ENCODE measurements at places on chromosomes 3 and 15.

DNA sequence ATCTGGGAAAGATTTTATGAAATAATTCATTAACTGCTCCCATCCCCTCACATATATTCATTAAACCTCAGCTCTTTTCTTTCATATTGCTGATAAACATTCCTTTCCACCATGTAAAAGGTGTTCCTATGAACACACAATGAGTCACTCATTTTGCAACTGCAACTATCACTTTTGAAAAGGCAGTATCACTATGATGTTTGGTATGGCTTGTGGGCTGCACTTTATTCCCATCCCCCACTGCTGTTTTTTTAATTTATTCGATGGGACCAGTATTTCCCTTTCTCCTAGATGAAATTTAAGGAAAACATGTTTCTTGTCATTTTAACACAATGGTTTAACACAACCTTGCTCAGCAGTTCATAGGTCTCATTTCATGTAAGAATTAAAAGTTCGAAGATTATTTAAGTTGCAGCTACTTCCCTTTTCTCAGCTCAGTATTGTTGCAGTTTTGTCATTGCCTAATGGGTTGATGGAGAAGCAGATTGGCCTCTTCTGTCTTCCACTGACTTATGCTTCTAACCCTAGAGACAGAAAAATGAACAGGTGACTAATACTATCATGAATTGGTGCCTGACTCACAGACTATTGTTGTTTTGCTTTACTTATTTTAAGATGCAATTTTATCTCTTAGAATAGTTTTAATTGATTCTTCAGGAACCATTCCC lies 280.3 kb downstream of the ZPLD1 start:
- no peak for DNase-seq

DNA sequence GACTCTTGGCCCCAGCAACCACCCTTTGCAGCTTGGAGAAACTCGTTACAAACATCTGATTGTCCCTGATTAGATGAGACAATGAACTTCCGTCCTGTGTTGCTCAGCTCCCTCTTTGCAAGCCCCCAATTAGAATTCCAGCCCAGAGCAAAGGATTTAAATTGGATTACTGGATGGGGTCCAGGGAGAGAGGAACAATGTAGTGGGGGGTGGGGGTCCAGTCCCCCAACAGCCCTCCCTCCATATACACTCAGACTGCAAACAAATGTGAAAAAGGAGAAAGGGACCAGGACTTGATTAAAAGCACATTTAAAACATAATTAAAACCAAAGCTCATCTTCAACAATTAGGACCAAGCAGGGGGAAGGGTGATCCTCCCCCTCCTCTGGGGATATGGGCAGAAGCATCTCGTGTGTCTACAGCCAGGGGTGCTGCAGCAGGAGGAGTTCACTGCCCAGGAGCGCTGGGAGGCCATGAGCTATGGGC lies 71.7 kb upstream of the TMEM115 start:
- DNase-seq = no peak

GRCh38 chr3:51388286-51389029 lies 2.6 kb upstream of the RBM15B start:
- no peak for DNase-seq

DNA sequence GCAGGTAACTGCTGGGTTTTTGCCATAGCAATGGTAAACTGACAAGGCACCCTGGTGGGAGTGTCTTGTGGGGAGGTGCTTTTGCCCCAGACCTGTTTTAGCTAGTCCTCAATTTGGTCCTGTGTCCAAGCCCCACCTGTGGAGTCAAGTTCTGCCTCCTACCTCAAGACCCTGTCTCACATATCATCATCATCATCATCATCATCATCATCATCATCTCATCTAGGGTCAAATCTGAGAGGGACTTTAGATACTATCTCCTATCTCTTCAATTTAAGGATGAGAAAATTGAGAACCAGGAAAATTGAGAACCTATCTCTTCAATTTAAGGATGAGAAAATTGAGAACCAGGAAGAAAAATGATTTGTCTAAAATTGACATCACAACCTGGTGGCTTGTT lies 9.9 kb downstream of the KNL1 start:
- DNase-seq = no peak

DNA sequence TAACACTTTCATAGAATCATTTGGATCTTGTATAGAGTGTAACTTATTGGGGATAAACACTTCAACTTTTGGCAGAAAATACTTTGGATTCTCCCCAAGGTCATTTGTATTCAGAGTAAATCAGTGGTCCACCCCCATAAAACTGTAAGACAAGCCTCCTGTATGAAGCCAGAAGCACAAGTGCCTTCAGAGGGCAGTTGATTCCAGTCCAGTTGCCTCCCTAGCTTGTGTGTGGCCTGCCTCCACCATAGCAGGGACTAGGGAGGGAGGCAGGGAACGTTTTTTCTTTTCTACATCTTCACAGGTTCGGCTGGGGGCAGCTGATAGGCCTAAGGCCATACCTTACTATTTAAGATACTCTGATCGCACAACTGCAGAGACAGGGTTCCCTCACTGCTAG lies 11.6 kb downstream of the GORASP1 start:
- DNase-seq = no peak

- DNase-seq = no peak
These were observed 330.7 kb upstream of the SLCO3A1 start for GRCh38 chr15:91522605-91523332.

- no peak for DNase-seq
These were observed 148.6 kb upstream of the MME start for GRCh38 chr3:154931484-154931883.

GRCh38 chr3:23749609-23750008 lies 56.1 kb upstream of the UBE2E1 start:
- DNase-seq = no peak

DNA sequence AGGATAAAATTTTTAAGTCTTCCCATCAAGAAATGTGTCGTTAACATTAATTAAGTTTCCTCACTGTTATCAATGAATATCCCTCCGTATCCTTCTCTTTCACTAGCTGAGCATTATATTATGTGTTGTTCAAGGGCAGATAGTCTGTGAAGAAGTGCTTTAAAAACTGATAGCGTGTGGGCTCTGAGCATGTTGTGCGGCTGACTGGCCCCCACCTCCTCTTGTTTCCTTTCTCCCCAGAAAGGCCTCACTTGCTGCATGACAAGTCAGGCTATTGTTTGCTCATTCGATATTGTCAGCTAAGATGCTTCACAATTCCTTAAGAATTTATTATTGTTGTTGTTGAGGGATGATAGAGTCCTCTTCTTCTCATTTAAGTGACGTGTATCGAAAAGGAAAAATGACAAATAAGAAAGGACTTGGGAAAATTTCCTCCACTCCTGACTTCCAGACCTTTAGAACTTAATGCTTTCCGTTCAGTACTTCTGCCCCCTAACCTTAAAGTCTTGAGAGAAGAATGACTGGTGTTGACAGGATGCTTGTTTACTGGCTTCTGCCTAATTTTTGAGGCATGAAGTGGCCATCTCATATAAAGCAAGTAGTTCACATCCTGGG lies 298.3 kb downstream of the LPP start:
- DNase-seq = no peak

- no peak for DNase-seq
These were observed 58.9 kb downstream of the MECOM start for GRCh38 chr3:169604568-169604967.

DNA sequence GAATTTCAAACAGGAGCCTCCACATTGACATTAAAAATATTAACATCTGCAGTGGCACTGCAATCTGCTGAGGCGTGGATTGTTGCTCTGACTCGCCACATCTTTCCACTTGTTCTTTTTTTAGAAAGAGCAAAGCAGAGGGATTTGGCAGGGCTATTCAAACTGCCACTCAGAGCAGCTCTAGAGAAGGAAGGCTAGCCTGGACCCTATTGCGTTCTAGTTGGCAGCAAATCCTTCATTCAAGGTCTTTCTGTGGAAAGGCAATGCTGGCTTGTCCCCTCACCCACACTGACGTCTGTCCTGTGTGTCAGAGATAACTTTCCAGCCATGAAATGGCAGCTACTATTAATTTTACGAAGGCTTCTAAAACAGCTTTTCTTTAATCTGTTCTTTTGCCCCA lies 483.2 kb upstream of the SGO1 start:
- DNase-seq = no peak

DNA sequence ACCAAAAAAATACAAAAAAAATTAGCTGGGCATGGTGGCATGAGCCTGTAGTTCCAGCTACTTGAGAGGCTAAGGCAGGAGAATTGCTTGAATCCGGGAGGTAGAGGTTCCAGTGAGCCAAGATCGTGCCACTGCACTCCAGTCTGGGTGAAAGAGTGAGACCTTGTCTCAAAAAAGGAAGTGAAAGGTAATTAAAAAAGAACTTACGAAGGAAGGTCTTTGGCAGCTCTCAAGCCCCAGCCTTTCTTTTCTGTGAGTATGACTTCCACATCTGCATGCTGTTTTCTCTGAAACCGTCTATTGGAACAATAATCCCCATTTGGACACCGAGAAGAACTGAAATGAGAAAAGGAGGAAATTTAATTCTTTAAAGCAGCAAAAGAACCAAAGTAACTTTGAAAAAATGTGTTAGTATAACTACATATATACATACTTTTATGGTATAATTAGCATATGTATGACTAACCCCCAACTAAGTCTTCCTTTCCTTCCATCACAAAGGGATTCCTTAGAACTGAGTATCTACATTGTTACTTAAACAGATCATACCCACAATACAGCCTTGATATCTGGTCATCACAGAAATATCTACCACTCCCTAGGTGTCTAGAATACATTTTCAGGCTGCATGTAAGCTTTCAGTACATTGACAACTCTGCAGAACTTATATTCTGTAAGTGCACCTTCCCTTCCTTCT lies 50.1 kb downstream of the SETD2 start:
- DNase-seq = no peak

GRCh38 chr15:91939403-91939831 lies 85.9 kb downstream of the SLCO3A1 start:
- DNase-seq = no peak

- no peak for DNase-seq
These were observed 26.7 kb upstream of the PIK3R4 start for GRCh38 chr3:130773366-130773765.

DNA sequence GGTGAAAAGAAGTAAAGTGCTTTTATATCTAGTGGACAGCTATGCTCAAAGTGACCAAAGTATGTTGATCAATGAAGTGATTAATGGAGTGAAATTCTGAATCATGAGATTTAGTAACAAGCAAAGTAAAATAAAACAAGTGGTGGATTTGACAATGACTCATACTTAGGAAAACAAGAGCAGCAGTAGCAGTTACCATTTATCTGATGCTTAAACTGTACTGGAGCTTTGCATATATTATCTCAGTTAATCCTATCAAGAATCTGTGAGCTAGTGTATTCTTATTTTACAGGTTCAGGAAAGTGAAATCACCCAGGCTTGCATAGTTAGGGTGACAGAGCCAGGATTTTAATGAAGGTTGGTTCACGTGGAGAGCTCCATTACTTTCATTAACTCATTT lies 50.6 kb upstream of the SPATA16 start:
- no peak for DNase-seq

- no peak for DNase-seq
These were observed 66.7 kb upstream of the TNIK start for GRCh38 chr3:171526869-171527268.

- DNase-seq = no peak
These were observed 30.4 kb downstream of the SLC51A start for GRCh38 chr3:196246612-196247308.

Data from stimulated activated CD4-positive, alpha-beta T cell treated with anti-CD3 and anti-CD28 coated beads, Interleukin-1b, Interleukin-23, amount 100 ng/mL, for 1 hour (primary cell).